ENCODE measurements at places on chromosomes 5 and 9.

- DNase-seq, result no peak
Observed at GRCh38 chr5:3599226-3600105, 3.8 kb downstream of the IRX1 start.

DNA sequence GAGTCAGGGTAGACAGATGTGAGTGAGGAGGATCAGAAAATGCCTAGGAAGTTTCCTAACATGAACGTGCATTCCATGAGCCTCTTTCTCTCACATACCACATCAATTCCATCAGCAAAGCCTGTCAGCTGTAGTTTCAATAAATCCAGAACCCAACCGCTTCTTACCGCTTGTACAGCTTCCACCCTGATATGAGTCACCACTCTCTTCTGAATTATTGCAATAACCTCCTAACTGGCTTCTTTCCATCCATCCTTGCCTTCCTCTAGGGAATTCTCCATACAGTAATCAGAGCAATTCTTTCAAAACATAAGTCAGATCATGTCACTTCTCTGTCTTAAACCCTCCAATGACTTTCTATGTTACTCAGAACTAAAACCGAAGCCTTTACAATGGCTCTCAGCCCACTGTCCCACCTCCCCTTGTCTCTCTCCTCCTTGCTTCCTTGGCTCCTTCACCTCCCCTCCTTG, 8.1 kb upstream of the RAD23B start:
- no peak for DNase-seq

DNA sequence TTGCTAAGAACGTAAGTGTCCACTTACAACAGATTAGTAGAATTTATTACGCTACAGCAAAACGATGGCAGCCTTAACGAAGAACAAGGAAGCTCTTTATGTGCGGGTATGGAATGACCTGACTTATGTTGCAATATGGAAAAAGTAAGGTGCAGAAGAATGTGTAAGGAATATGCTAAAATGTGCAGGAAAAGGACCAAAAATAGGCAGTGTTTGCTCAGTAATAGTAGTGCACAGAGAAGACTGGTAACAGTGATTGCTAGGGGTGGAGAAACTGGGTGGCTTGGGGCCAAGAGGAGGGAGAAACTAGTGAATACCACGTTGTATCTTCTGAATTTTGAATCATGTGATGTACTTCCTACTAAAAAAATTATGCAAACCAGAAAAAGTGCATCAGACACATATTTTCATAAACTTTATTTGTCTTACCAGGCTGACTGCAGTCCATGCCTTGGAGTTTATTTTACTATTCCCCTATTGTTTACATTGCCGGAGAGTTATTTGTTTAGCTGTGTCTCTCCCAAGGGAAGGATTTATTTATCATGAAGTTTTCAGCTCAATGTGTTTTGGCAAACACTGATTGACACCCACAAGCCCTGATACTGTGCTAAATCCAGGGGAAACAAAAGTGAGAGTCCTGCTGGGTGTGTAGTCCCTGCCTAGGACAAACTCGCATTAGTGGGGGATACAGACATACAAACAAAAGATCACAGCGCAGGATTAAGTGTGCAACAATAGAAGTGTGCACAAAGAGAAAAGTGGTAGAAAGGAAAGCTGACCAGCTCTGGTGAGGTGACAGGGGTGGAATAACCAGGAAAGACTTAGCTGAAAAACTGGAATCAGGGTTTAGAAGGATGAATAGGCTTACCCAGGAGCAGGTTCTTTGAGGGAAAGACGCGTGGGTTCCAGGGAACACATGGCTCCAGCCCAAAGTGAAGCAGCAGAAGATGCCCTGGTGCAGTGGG, 34.0 kb upstream of the ZNF484 start:
- no peak for DNase-seq

- no peak for DNase-seq
Observed at GRCh38 chr5:144191998-144192397, 21.3 kb downstream of the KCTD16 start.

GRCh38 chr5:125002727-125003598, 256.5 kb upstream of the ZNF608 start:
- DNase-seq, result no peak

GRCh38 chr5:54470128-54470527, 14.6 kb downstream of the HSPB3 start:
- no peak for DNase-seq

- no peak for DNase-seq
Observed at GRCh38 chr9:114504341-114505186, 709 bp downstream of the WHRN start.

GRCh38 chr5:138972836-138973235, 97.7 kb upstream of the LRRTM2 start:
- no peak for DNase-seq

DNA sequence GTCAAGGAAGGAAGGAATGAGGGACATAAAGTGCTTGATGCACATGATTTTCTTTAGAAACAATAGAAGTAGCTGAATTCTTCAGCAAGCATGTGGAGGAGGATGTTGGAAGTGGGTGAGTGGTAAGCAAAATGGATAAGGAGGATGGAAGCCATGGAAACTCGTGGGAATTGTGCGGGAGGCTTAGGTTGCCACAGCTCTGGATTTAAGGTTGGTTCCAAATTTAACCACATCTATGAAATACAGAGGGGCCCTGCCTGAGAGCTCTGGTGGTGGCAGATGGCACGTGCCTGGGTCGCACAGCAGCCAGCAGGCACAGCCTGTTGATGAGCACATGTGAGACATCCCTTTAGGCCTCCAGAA, 284.7 kb downstream of the SMARCA2 start:
- no peak for DNase-seq

DNA sequence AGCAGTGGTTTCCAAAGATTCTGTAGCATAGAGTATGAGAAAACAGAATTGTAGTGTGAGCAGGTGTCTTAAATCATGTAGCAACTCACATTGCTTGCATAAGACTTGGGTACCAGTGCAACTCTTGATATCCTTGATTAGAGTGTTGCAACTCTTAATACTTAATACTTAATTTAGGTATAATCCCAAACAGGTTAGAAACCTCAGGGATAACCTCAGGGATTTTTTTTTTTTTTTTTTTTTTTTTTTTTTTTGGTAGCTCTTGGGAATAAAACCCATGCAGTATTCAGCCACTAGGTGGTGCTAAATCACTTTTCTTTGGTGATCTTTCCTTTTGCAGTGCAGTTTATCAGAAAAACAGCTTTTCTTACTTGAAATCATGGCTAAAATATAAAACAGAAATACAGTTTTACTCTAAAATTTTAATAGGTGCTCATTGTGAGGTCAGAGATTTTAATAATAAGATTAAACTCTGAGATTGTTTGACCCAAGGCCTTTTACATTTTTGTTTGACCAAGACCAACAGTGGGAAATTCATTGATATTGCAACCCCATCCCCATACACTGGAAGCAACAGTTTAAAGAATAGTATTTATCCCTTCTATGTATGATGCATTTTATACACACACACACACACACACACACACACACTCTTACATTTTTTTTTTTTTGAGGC, 55.3 kb downstream of the ERAP1 start:
- peak; percentile 5 for DNase-seq

GRCh38 chr9:83656952-83657351, 34.0 kb downstream of the IDNK start:
- no peak for DNase-seq

DNA sequence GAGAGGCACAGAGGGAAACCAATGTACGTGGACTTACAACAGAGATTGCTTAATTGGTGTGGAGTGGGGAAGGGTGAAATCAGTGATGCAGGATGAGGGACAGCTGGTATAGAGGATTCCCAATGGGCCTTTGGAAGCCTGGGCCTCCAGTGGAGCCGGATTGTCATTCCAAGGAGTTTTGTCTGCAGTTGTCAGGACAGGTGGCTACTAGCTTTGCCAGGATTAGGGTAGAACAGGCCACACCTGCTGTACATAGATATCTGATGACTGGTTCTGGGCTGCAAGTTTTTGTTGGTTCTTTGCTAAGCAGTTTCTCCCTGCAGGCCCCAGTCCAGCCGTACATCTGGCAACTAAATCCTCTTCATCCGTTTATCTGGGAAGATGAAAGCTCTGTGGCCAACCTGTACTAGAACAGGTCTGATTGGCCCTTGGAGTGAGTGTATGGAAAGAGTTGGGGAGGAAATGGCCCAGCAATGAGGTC, 4.2 kb downstream of the SKP2 start:
- peak; percentile 100 for DNase-seq
